Activated T-cell treated with anti-CD3 and anti-CD28 coated beads for 48 hours (primary cell): ENCODE measurements at places on chromosomes 3 and 15.

DNA sequence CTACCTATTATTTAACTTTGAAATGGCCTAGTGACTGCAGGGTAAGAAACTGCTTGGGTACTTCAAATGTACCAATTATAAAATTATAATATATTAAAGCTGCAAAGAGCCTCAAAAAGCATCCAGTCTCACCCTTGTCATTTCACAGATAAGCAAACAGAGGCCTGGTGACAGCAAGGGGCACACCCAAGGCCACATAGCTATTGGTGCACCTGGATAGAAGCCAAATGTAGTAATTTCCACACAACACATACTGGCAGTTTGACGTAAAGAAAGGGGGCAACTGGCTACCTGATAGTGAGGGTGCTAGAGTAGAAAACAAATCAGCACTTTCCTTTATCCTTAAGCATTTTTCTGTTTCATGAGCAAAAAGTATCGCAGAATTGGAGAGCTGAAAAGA, 51.1 kb downstream of the IFT57 start:
- no peak for DNase-seq

- no peak for DNase-seq
Observed at GRCh38 chr3:159831466-159831865, 157.2 kb upstream of the IL12A start.

DNA sequence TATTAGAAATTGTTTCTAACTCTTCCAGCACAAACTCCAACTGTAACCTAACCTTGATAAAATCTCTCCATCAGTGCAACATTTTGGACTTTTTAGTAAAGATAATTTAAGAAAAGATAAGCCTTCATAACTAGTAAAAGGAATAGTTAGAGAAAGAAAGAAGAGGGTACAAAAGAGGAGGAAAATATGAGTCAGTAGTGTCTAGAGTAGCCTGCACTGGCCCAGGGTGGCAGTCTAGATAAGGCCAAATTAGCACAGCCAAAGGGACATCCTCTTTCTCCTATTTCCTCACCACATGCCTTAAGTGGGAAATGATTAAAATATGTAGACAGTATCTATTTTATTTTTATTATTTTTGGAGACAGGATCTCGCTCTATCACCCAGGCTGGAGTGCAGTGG, 3.7 kb downstream of the PROS1 start:
- DNase-seq, result no peak

DNA sequence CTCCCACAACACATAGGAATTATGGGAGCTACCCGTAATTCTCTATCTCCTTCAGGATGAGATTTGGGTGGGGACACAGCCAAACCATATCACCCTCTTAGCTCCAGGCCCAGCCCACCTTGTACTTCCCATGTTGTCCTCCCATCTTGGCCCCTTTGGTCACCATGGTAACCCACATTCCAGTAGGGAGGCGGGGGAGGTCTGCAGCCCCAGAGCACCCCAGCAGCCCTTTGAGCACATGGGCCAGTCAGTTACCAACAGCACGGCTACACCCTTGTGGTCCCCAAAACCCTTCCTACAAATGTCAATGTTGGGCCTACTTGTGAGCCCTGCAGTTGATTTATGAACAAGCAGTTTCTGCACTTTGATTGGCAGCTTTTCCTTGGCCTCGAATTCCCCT, 84.5 kb downstream of the LRRK1 start:
- no peak for DNase-seq

- DNase-seq, result no peak
Observed at GRCh38 chr3:149021830-149022229, 30.5 kb downstream of the GYG1 start.

- DNase-seq, result no peak
Observed at GRCh38 chr3:188452158-188452772, 298.3 kb downstream of the LPP start.

DNA sequence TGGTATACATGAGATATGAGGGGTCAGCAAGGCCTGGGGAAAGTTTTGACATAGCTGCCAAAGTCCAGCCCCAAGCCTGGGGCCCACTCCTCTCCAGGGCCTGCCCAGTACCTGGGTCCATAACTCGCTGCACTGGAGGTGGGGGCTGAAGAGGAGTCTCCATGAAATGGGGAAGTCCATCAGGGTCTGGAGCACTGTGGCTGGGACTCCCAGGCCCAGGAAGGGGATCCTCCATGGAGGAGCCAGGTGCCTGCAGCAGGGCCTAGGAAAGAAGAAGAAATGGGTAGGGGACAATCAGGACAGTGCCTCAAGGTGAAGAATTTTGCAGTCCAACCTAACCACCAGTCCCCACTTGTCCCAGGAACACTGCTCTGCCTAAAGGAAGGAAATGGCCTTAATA, 8.2 kb downstream of the GORASP1 start:
- no peak for DNase-seq

DNA sequence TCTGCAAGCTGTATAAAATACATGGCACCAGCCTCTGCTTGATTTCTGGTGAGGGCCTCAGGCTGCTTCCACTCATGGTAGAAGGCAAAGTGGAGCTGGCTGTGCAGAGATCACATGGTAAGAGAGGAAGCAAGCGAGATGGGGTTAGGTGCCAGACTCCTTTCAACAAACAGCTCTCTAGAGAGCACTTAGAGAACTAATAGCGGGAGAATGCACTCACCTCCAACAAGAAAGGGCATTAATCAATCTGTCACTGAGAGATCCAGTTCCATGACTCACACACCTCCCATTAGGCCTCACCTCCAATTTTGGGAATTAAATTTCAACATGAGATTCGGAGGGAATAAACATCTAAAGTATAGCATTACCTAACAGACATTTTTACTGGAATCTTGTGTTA, 644.1 kb upstream of the ARRDC4 start:
- no peak for DNase-seq

DNA sequence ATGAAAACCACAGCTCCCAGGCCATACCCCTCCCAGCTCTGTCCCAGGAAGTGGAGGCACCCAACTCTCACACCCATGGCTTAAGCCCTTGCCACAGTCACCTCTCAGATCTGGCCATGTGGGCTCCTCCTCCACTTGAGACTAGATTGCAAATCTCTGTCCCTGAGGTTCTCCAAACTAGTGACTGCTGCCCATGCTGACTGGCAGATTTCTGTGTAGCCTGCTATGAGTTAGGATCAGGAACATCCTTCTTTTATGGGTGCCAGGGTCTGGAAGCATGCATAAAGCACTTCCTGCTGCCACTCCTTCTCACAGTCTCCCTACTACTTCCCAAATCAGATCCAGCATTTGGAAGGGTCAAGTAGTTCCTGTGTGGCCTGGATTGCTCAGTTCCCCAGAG, 59.6 kb upstream of the GOLIM4 start:
- DNase-seq, result no peak

- no peak for DNase-seq
Observed at GRCh38 chr3:194383276-194383940, 13.9 kb upstream of the LRRC15 start.

GRCh38 chr15:69595009-69595791, 142.6 kb downstream of the RPLP1 start:
- no peak for DNase-seq

- no peak for DNase-seq
Observed at GRCh38 chr3:53495146-53495519, 722 bp downstream of the CACNA1D start.

GRCh38 chr15:35490511-35490910, 55.5 kb downstream of the DPH6 start:
- no peak for DNase-seq

- no peak for DNase-seq
Observed at GRCh38 chr3:112995800-112996199, 5.0 kb downstream of the GTPBP8 start.

DNA sequence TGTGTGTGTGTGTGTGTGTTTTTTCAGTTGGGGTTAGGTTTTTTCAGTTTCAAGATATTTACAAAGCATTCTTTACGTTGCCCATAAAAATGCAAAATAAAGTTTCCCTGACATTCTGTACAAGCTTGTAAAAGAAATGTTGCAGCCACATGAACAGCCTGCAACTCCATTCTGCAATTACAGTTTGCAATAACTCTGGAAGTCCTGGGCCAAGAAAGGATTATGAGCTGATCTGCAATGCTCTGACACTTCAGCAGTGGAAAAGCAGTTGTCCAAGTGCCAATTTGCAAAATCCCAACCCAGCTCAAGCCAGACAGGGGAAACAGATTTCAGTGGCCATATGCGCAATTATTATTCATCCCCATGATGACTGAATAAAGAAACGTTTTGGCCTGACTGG, 322.1 kb downstream of the MEX3B start:
- DNase-seq, result no peak

DNA sequence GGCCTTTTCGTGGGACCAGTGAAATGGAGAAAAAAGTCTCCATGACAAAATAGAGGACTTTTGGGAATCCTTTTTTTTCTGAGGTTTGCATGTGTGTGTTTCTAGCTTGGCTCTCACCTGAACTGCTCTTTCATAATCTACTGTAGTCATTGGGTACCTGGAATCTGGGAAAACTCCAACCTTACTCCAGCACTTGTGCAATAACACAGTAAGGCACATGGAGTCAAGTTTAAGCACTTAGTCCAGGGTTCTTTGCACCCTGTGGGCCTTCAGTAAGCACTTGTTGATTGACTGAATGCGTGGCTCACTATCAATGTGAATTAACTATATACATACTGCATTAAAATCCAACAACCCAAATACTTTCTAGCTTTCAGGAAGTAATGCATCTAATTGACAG, 299.5 kb downstream of the ZBTB20 start:
- no peak for DNase-seq

GRCh38 chr3:65761446-65762234, 277.1 kb downstream of the MAGI1 start:
- no peak for DNase-seq

DNA sequence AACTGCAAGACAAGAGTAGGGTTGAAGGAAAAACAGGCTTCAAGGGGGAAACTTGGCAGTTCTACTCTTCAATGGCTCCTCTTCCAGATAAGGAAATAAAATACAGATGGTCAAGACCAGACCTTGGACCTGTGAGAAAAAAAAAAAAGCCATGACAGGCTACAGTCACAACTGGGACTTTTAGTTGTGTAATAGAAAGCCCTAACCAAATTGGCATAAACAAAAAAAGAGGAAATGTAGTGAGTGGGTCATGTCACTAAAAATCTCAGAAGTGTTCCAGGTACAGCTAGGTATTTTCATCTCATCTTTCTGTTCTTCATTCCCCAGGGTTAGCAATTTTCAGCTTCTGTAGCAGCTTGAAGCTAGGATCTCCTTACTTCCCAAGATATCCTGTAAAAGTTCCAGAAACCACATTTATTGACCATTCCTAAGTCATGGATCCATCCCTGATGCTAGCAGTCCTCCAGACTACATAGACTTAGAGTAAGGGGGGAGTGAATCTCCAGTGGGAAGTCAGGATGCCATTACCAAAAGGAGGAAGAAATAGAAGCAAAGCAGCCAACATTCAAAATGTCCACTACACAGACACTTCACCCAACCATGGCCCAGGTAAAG, 61.0 kb upstream of the CSTA start:
- no peak for DNase-seq

DNA sequence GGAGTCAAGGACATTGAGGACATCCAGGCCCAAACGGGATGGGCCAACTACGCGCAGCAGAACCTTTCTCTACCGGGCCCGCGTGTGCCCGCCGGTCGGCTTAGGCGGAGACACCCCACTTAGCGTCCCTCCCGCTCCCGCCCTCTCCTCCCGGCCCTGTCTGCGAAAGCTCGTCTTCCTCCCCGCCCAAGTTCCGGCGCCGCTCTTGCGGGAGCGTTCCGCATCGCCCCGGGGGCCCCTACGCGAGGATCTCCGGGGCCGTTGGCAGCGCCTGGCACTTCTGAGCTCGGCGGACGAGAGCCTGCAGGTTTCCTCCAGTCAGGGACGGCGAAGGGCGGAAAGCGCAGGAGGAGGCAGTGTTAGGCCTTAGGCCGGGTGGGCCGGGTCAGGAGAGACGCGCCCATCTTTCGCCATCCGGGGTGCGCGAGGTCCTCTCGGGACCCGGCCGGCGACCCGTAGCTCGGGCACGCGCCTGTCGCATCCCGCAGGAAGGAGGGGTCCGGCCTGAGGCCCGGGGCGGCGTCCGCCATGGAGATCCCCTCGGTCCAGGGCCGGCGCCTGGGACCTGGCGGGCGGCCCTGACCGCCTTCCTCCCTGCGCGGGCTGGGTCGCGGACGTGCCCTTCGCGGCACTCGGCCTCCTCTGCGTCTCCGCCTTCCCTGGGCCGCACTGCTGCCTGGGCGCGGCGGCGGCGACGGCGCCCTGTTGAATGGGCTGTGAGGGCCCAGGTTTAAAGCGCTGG, at the start of gene FEM1B:
FEM1B (plus strand) TSS at position 143 of the 742 bp plus-strand sequence. CDS start 673 bp downstream, outside the sequence.
- peak; percentile 84 for DNase-seq

GRCh38 chr3:66322436-66322835, 101.6 kb downstream of the SLC25A26 start:
- no peak for DNase-seq

DNA sequence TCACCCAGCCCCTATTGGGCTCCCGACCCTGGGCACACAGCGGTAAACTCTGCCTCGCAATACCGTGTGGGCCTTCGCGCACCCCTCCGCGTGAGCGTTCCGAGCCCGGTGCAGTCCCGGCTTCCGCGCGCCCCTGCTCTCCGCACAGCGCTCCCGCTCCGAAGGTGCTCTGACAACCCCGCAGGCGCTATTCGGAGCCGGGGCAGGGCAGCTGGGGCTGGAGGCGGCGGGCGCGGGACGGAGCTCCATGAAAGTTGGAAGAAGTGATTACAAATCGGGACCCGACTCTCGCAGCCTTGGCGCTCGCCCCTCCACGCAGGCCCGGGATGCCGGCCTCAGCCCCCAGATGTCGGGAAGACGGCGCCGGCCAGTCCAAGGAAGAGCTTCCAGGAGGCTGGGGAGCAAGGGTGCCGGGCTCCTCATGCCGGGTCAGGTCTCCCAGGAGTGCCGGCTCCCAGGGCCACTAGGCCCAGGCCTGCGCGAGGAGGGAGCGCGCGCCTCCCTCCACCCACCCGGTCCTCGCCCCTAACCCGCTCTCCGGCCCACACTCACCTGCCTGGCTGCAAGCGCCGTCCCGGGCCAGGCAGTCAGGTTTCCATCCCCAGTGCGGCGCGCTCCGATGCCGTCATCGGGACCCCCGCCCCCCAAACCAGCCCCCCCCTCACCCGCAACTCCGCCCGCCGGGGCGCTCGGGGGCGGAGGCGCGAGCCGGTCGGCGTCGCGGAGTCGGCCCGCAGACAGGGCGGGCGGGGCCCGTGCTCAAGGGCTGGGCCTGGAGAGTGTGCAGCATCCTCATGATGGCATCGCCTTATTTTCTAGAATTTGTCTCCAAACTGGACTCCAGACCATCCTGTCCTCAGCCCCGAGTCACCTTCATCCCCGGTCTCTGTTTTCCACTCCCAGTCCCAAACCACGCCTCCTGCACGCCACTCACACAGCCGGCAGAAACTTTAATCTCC, at the start of gene KIF7:
KIF7 (minus strand) TSS at position 621 of the 959 bp plus-strand sequence. CDS start 2,537 bp downstream, outside the sequence.
- peak; percentile 34 for DNase-seq

DNA sequence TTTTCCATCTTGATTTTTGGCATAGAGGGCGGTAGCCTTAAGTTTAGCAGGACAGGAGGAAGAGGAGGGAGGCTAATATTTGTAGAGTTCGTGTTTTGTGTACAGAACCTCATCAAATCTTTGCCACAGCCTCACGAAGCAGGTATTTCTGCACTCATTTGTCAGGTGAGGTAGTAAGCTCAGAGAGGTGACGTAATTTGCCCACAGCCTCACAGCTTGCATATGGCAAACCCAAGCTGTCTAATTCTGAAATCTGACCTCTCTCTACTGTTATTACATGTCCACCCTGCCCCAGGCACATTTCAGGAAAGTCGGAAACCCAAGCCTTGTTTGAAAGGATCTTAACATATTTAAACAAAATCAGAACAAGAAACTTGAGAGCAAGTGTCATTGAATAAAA, 91.1 kb upstream of the TPM1 start:
- no peak for DNase-seq
